ENCODE measurements at places on chromosomes 12 and 14. TPM values are rescaled to one million over a fixed set of nuclear protein-coding genes. Genes with fewer than 3 reads are reported as not detected.

- DNase-seq = no peak
Observed at GRCh38 chr12:116561181-116561821, 2.1 kb downstream of the MAP1LC3B2 start.

- no peak for DNase-seq
Observed at GRCh38 chr12:9099552-9100190, 16.0 kb downstream of the A2M start.

- DNase-seq = no peak
Observed at GRCh38 chr12:111194703-111195051, 174.2 kb downstream of the PHETA1 start.

DNA sequence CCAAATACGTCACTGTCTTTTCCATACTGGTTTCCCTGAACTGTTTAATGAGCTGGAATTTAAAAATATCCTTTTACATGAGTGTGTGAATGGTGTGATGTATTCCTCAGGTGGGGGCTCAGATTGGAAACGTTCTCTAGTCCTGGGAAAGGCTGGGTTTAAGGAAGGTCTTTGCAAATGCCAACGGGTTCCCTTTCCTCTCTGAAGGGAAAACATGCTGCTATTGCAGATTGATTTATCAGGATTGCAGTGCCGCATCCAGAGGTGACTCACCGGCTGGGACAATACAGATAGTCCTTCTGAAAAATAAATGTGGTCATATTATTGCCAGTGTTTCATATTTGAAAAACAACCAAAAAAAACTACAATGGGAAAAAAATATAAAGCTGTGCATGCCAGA lies 193.1 kb upstream of the FLRT2 start:
- no peak for DNase-seq

KRT6C gene
- not detected for polyA plus RNA-seq

IQSEC3 gene
- polyA plus RNA-seq = 6.9 TPM

FAM161B gene
- polyA plus RNA-seq = 3.2 TPM
